ENCODE measurements at places on chromosomes 13 and 19. TPM values are rescaled to one million over a fixed set of nuclear protein-coding genes. Genes with fewer than 3 reads are reported as not detected.
A peak's percentile ranks its signal among the peaks of the same experiment; 100 is the strongest.

The CBLC gene
- total RNA-seq: under 0.01 TPM

GRCh38 chr13:99617474-99618255, 116.4 kb downstream of the TM9SF2 start:
- DNase-seq: peak; percentile 35

GRCh38 chr13:77337159-77337558, 10.3 kb upstream of the MYCBP2 start:
- DNase-seq: no peak

DNA sequence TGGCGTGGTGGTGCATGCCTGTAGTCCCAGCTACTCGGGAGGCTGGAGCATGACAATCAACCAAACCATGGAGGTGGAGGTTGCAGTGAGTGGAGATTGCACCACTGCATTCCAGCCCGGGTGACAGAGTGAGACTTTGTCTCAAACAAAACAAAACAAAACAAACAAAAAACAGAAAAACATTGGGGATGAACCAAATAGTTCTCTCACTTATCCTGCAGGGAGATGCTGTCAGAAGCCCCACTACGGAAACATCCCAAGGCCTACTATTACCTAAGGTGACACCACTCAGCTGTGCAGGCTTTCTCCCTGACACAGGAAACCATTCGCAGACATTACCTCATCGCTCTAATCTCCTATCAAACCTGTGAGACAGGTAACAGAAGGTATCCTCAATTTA, 113.5 kb downstream of the FOXO1 start:
- DNase-seq: no peak

GRCh38 chr13:77323858-77324257, 3.0 kb downstream of the MYCBP2 start:
- DNase-seq: peak; percentile 11

GRCh38 chr13:32147976-32148375, 116.4 kb downstream of the FRY start:
- DNase-seq: no peak

Measured in fibroblast of lung (primary cell).